ENCODE measurements at places on chromosomes 5 and 9.
A peak's percentile ranks its signal among the peaks of the same experiment; 100 is the strongest.

DNA sequence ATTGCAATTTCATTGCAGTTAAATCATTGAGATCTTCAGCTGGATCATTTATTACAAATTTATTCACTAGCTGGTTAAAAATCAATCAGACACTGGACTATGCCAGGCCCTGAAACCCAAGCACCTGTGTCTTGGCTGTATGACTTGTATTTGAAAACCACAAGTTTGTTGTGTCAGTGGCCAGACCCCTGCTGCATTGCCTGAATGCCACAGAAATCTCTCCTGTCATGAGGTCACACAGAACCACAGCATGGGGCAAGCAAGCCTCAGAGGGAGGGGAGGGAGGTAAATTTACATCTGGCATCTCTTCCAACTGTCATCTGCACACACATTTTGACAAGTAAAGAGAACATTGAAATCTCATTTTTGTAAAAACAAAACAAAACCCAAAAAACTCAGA lies 90.0 kb downstream of the ARRDC3 start:
- no peak for DNase-seq

- DNase-seq, result peak; percentile 18
Observed at GRCh38 chr9:77944556-77945243, 86.9 kb downstream of the GNAQ start.

DNA sequence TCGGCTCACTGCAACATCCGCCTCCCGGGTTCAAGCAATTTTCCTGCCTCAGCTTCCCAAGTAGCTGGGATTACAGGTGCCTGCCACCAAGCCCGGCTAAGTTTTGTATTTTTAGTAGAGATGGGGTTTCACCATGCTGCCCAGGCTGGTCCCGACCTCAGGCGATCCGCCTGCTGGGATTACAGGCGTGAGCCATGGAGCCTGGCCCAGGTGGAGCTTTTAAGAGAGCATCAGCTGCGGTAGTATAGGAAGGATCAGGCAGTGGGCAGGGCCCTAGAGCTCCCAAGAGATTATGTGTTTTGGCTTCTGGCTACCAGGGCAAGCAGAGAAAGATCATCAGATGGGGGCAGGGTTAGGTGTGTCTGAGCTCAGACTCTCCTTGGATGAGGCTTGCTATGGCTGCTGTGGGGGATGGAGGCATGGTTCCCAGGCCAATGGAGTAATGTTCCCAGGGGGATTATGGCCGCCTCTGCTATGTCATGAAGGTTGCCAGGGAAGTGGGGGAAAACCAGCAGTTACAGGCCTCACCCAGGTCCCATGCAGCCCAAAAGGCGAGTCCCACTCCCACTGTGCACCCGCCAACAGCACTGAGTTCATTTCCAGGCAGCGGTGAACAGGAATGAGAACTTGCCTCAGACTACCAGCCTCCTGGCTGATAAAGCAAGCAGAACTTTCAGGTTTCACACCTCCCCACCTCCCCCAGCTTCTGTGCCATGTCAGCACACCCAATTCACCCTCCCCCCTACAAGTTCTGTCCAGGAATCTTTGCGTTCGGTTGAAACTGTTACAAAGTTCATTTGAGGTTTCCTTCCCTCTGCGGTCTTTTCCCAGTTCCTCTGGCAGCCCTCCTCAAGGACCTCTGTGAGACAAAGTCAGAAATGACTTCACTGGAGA lies 507.6 kb downstream of the SPATA31D1 start:
- no peak for DNase-seq

GRCh38 chr9:89993678-89994630 lies 389.1 kb downstream of the GADD45G start:
- DNase-seq, result no peak

DNA sequence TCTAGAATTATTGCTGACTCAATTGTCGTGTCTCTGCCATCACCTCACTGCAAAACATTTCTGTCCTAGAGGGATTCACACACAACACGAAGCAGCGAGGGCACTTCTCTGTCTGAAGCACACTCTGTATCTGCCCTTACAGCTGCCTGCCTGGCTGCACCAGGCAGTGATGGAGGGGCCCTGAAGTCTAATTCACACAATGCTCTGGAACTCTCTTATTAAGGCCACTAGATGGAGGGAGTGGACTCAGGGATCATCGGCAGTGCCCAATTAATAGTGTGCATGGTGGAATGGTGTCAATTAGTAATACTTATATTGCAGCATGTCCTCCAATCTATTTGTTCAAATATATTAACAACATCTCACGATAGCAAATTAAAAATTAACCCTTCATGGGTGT lies 157.5 kb upstream of the MAP1B start:
- no peak for DNase-seq

GRCh38 chr9:87863882-87864465 lies 18.7 kb upstream of the SPATA31E1 start:
- DNase-seq, result no peak

GRCh38 chr5:119079318-119079921 lies 8.5 kb downstream of the DMXL1 start:
- no peak for DNase-seq

GRCh38 chr9:3177936-3178335 lies 334.0 kb upstream of the PUM3 start:
- no peak for DNase-seq

- DNase-seq, result no peak
Observed at GRCh38 chr9:115276621-115277020, 158.7 kb upstream of the TNC start.

DNA sequence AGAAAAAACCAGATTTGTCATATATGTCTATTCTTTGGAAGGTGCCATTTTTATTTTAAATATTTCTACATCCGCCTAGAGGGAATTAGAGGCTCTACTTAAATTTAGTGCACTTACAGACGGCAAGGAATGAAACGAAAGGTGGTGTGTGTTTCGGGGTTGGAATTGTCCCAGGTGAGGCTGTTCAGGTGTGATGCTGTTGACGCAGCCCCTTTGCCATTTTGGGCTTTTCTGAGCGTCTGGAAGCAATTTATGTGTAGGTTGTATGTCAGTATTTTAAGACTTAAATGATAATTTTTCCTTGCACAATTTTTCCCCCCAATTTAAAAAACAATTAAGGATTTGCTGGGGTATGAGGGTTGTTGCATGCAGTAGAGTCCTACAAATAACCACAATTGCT lies 2.0 kb downstream of the TENT4A start:
- DNase-seq, result no peak

DNA sequence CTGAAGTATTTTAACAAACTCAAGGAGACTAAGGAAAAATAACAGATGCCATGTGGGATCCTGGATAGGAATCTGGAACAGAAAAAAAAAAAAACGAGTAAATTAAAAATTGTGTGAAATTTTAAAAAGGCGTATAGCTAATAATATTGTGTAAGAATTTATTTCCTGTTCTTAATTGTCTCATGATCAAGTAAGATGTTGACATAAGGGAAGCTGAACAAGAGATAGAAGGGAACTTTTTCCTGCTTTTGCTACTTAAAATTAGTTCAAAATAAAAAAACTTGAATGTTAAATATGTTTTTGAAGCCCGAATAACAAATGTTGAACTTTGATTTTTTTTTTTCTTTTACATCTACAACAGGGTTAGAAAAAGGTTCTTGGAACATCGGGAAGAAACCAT lies 10.5 kb downstream of the SNAPC3 start:
- no peak for DNase-seq

DNA sequence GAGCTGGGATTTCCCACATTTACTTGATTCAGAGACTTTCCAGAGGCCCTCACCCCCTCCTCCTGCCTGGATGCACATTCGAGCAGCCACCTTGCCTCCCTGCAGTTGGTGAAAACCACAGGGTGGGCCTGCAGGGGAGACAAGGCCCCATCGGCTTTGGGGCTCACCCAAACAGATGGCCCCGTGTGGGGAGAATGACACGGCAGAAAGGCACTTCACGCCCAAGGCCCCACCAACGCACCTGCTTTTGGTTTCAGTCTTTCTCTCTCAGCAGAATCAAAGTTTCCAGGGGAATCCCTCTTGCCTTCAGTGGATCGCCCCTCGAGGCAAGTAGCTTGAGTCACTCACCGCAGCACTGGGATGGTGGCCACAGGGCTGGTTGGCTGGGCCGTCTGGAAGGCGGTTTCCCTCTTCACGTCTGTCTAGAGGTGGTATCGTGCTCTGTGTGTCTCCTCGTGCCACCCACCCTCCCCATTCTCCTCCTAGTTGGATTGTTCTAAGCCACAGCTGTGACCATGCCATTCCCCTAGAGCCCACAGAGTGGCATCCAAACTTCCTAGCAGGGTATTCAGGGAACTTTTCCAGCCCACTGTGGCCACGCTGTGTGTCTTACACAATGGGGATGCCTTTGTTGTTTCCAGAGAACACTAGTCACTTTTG lies 31.8 kb downstream of the SEC61B start:
- peak; percentile 11 for DNase-seq

- no peak for DNase-seq
Observed at GRCh38 chr5:969408-969839, 39.2 kb upstream of the NKD2 start.

DNA sequence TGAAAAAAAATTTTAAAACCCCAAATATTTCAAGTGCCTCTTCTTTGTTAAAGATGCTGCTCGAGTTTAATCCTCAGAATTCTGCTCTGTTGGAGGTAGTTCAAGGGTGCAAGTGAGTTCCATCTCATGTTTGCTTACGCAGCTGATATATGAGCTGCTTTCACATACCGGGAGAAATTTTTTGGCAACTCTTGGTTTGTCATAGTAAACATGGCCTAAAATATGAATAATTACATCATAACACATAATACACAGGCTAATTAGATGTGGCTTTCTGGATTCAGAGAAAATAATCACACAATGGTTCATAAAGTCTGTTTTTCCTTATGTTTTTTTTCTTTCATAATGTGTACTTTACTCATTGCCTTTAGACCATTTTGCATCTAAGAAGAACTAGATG lies 1134.1 kb downstream of the PTPRD start:
- no peak for DNase-seq

Data from CD4-positive, alpha-beta T cell treated with Interleukin-17A for 4 hours (primary cell).